ENCODE measurements at places on chromosomes 16 and 17.
A peak's percentile ranks its signal among the peaks of the same experiment; 100 is the strongest.

- no peak for DNase-seq
Measured at GRCh38 chr17:76677406-76677805, 33.4 kb downstream of the MXRA7 start.

DNA sequence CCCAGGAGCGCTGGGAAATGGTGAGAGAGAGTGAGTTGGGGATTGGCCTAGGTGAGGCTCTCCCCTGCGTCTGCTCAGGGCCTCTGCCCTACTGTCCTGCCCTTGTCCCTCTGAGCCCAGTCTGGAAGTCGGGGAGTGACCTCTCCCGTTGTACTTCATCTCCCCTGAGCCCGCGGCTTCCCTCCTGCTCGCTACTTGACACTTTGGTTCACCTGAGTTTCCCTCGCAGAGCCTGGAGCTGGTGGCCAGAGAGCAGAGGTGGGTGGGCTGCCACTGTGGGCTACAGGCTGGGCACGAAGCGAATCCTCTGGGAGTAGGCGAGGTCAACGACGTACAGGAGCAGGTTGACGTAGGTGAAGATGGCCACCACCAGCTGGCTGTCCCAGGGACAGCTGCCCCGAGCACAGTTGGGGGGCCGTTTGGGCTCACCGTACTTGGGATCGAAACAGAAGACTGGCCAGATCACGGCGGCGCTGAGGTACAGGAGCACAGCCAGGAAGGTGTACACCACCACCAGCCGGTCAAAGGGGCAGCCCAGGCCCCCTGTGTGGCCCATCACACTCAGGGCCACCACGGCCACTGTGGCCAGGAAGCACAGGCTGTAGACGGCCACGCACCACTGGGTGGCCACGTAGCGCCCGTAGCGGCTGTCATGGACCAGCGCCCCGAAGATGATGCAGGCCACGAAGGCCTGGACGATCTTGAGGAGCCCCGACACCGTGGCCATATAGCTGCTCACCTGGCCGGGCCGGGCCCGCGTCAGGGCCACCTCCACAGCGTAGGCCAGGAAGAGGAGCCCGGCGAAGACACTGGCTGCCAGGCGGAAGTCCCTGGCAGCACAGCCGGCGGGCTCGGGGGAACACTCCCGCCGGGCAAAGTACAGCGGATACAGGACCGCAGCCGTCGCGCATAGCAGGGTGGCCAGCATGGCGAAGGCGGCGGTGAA lies 3.7 kb upstream of the PYCR1 start:
- DNase-seq, result no peak

- peak; percentile 30 for DNase-seq
Measured at GRCh38 chr17:67606471-67606870, 111.3 kb upstream of the NOL11 start.

DNA sequence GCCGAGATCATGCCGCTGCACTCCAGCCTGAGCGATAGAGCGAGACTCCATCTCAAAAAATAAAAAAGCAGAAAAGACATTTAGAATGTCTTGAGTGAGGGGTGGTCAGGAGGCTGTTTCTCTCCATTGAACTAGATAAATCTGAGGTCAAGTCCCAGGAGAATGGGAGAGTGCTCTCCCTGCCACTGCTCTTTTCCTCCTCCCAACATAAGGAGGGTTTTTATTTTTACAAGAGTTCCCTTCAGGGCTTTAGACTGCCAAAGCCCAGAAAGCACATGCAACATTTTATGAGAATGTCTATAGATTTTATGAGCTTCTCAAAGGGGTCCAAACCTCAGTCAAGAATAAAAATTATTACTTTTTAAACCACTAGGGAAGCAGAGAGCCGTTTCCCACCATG lies 1.6 kb downstream of the RND2 start:
- DNase-seq, result no peak

DNA sequence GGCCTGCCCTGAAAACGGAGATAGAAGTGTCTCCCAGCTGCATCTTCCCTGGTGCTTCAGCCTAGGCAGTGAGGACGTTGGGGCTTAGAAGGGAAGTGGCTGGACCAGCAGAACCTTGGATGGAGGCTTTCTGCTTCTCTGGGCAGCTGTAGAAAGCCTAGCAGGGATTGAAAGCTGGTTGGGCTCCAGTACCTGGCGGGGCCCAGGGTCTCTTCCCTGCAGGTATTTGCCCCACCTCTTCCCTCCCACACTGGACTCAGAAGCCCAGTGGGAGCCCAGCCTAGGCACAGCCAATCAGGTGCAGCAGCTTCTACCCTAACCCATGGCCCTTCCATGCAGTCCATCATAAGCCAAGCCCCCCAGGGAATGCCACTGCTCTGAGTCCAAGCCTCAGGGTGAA lies 190.3 kb upstream of the IRX6 start:
- no peak for DNase-seq

DNA sequence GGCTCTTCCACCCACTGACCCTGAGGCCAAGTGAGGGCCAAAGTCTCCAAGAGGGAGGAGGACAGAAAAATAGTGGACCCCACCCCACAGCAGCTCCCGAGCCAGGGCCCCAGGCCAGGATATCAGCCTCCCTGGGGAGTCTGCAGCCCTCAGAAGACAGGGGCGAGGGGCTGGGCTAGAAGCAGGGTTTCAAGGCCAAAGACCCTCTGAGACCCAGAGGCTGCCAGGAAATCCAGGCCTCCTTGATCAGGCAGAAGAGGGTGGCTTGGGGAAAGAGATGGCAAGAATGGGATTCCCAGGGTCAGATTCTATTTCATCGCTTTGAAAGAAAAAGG lies 156.1 kb downstream of the ZNF423 start:
- no peak for DNase-seq

DNA sequence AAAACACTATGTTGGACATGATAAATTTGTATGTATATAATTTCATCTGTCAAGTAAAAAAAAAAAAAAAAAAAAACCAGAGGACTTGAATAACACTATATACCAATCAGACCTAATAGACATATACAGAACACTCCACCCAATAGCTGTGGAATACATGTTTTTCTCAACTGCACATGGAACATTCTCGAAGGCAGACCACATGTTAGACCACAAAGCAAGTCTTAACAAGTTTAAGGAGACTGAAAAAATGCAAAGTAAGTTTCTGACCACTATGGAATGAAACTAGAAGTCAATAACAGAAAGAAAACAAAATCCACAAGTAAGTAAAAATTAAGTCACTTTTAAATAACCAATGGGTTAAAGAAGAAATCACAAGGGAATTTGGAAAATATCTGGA lies 8.4 kb upstream of the CNTNAP4 start:
- no peak for DNase-seq

GRCh38 chr17:75036643-75037268 lies 10.0 kb downstream of the ATP5PD start:
- peak; percentile 70 for DNase-seq

GRCh38 chr16:54783980-54784379 lies 146.7 kb upstream of the IRX5 start:
- DNase-seq, result no peak

DNA sequence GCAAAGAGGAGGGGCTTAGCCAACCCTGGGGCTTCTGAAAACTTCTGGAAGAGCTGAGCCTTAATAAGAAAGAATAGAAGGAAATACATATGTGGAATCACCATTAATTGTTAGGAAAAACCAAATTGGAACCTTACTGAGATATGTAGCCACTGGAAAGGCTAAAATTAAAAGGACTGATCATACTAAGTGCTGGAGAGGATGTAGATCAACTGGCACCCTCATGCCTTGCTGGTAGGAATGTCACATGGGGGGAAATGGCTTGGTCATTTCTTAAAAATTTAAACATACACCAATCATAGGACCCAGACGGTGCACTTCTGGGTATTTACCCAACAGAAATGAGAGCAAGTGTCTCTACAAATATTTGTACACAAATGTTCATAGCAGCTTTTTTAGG lies 11.1 kb downstream of the BMERB1 start:
- DNase-seq, result no peak

DNA sequence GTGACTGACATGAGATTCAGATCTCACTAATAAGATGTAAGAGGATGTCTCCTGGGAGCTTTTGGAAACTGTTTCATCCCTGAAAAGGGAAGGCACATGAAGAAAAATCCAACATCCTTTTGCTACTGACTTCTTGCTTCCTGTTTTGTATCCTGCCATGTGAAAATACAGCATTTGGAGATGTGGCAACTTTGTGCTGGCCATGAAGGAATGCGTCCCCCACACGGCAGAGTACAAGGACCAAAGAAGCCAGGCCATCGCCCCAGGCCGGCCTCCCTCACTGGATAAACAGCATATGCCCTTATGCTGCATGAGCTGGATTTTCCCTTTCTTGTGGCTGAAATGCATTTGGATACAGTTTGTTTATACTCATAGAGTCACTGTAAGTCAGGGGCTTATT lies 5.5 kb upstream of the HASPIN start:
- DNase-seq, result no peak

All from amniotic epithelial cell (primary cell).